ENCODE measurements at places on chromosomes 13 and 19.

DNA sequence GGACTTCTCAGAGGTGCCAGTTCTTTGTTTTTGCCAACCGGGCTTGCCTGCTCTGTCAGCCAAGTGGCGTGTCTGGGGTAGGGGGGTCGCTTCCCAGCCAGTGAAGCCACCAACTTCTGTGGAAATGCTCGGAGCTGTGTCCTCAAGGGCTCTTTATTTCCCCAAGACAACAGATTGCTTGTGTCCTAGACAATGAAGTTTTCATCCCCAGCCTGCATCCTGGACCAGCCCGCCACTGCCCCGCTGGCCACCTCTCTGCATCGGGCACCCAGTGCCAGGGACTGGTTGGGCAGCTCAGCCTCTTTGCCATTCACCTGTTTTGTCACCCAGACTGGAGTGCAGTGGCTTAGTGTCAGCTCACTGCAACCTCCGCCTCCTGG, 3.7 kb downstream of the RAB11B start:
- DNase-seq, result no peak

- no peak for DNase-seq
Observed at GRCh38 chr13:48449656-48450055, 36.7 kb upstream of the LPAR6 start.

DNA sequence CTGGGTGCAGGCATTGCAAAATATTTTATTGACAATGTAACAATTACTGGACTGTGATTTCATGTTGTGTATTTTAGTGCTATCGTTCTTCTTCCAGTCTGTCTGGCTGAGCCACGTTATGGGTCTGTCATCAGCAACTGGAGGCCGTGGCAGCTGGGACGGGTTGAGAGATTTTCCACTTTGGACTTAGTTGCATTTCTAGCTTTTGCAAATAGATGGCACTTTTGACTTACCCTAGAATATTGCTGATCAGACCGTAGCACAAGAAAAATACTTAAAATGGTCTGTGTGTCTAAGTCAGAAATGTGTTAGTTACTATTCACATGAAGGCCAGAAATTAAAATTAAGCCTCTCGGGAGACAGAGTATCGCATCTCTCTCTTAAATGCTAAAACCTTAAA, 211.1 kb downstream of the TEX29 start:
- no peak for DNase-seq

DNA sequence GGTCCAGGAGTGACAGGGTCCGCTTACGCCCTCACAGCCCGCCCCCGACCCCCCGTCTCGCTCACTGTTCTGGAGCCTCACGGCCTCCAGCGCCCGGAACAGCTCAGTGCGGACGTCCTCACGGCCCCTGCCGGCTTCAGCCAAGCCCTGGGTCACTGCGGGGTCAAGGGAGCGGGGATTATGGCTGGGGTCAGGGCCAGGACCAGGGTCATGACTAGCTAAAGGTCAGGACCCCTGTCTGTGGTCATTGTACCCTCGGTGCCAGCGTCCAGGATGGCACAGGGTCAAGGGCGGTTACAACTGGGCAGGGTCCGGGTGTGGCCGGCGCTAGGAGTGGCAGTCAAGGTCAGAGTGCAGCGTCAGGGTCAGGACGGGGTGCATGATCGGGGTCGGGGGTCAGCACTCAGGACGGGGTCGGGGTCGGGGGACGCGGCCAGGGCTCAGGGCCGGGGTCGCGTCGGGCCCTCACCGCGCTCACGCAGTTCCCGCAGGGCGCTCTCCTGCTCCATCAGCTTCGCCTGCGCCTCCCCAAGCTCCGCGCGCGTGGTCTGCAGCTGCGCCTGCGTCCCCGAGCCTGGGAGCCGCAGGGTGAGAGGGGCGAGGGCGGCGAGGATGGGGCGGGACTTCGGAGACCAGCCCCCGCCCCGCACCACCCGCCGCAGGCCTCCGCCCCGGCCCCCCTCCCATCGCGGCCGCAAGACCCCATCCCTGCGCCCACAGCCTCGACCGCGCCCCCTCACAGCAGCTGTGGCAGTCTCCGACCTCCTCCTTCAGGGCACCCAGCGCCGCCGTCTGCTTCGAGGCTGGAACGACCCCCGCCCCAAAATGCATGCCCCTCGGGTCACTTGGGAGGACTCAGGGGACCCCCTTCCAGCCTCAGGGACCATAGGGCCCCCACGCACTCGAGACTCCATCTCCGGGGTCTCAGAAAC, 1.4 kb downstream of the CLEC4G start:
- DNase-seq, result no peak

- peak; percentile 88 for DNase-seq
Observed at GRCh38 chr19:19145684-19146608, 7.7 kb upstream of the TMEM161A start.

GRCh38 chr19:12834976-12835757, 788 bp upstream of the RTBDN start:
- DNase-seq, result peak; percentile 26

DNA sequence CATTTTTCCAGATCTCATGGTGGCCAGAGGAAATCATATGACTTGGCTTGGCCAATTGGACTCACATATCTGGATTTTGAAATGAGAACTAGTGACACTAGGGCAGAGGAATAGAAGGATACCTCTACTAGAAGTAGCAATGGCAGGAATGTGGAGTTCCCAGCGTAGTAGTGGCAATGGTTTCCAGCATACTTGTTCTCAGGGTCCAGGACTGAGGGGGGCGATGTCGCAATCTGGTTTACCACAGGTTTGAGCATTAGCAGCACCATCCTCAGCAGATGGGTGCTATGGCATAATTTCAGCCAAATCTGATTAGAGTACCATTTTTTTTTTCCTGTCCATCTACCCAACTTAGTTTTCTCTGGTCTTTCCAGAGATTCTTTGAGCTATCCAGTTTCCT, 8.1 kb upstream of the SLITRK1 start:
- no peak for DNase-seq

GRCh38 chr19:40803857-40804782, 5.1 kb downstream of the EGLN2 start:
- peak; percentile 54 for DNase-seq

DNA sequence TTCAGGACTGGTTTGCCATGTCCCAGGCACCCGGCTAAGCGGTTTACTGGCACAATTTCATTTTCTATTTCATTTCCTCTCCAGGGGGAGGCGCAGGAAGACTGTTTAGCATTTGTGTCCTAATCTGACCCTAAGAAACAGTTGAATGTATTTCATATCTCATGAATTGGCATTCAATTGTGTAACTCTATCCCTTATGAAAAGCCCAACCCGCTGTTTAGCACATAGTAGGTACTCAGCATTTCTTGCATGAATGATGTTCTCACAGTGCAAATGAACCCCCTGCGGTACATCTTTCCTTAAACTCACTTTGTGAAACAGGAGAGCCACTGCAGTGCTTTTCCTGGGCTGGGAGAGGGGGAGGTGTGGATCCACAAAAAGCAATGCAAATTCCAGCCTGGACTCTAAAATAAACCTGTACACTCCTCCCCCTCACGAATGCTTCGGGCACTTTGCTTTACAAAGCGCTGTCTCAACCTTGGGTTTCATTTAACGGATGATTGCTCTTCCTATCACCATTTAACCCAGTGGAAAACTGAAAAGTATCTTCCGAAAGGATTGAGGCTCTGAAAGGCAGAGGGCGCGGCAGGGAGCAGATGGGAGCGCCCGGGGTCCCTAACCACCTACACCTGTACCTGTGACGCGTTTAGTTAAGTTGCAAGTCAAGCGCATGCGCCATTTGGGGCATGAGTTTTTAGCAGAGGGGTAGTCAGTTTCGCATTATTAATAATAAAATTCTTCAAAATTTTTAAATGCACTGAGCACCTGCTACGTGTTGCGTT, 1.2 kb upstream of the EEF2 start:
- peak; percentile 52 for DNase-seq

DNA sequence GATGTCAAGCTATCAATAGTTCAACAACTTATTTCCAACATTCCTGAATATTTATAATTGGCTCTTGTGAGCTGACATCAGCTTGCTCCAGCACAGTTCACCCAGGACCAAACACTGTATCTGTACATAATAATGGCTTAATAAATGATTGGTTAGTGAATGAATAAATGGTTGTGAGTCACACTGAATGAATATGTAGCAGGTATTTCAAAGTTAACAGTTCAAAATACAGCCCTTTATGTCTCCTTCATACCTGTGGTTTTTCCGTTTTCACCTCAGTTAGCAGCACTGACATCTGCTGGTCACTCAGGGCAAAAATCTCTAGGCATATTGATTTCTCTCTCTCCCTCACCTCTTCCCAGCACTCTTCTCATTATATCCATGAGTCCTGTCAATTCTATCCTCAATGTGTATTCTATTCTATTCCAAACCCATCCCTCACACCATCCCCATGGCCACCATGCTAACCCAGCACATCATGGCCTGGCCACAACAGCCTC, 76.3 kb downstream of the PEG3 start:
- DNase-seq, result no peak

DNA sequence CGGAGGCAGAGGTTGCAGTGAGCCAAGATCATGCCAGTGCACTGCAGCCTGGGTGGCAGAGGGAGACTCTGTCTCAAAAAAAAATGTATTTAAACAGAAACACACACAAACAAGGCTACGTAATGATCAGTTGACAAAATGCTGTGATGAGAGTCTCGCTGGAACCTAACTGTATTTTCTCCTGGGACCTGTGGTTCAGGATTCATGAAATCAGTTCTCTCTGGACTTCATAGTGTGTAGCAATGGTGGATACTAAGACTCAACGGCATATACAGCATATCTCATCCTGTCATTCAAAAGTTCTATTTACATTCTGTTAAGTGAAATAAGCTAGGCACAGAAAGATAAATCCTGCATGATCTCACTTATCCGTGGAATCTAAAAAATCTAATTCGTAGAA, 37.4 kb downstream of the CYP4F2 start:
- DNase-seq, result no peak

GRCh38 chr19:18433015-18433691, 4.8 kb downstream of the ISYNA1 start:
- no peak for DNase-seq

GRCh38 chr19:741506-742131, 9.3 kb upstream of the MISP start:
- DNase-seq, result peak; percentile 8

DNA sequence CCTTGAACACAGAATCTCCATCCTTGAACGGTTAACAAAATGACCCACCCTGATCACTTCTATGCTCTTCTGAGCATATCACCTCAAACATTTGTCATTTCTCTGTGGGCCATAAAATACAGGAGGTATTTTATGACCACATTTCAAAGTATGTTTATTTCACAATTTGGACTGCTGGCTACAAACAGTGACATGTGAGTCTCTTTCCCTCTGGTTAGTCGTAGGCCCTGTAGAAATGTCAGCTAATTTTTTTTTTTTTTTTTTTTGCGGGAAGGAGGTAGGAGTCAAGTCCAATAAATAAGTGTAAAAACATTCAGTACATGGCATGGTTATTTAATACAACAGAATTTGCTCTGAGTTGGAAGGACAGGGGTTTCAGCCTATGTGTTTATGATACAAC, 70.7 kb downstream of the FOXO1 start:
- no peak for DNase-seq

- no peak for DNase-seq
Observed at GRCh38 chr13:42348576-42348975, 76.6 kb downstream of the AKAP11 start.

- no peak for DNase-seq
Observed at GRCh38 chr19:33376423-33376822, 2.9 kb downstream of the CEBPG start.

DNA sequence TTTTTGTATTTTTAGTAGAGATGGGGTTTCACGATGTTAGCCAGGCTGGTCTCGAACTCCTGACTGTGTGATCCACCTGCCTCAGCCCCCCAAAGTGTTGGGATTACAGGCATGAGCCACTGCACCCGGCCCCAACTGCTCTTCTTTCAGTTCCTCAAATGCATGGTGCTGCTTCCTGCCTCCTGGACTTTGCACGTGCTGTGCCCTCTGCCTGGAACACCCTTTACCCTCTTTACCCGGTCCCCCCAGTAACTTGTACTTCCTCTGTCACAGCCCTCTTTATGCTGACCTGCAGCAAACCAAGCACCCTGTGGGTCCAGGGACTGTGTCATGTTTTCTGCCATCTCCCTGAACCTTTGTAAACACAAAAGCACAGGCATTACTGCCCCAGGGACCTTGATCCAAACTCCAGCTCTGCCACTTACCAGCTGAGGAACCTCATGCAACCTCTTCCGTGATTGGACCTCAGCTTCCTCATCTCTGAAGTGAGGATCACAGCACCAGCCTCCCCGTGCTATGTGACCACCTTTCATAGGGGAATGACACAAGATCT, 3.8 kb downstream of the BLVRB start:
- DNase-seq, result no peak

GRCh38 chr13:52933547-52934210, 85.2 kb upstream of the PCDH8 start:
- no peak for DNase-seq

GRCh38 chr13:87923753-87924152, 252.6 kb downstream of the SLITRK5 start:
- DNase-seq, result no peak

GRCh38 chr13:55159765-55160164, 1981.0 kb upstream of the PRR20A start:
- no peak for DNase-seq

GRCh38 chr19:51417810-51418157, 342 bp upstream of the SIGLEC10 start:
- DNase-seq, result no peak

DNA sequence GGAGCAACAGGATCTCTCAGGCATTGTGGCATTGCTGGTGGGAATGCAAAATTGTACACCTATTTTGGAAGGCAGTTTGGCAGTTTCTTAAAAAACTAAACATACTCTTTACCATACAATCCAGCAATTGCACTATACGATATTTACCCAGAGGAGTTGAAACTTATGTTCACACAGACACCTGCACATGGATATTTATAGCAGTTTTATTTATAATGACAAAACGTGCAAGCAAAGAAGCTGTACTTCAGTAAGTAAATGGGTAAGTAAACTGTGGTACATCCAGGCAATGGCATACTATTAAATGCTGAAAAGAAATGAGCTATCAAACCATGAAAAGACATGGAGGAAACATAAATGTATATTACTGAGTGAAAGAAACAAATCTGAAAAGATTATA, 71.6 kb upstream of the UBAC2 start:
- no peak for DNase-seq

DNA sequence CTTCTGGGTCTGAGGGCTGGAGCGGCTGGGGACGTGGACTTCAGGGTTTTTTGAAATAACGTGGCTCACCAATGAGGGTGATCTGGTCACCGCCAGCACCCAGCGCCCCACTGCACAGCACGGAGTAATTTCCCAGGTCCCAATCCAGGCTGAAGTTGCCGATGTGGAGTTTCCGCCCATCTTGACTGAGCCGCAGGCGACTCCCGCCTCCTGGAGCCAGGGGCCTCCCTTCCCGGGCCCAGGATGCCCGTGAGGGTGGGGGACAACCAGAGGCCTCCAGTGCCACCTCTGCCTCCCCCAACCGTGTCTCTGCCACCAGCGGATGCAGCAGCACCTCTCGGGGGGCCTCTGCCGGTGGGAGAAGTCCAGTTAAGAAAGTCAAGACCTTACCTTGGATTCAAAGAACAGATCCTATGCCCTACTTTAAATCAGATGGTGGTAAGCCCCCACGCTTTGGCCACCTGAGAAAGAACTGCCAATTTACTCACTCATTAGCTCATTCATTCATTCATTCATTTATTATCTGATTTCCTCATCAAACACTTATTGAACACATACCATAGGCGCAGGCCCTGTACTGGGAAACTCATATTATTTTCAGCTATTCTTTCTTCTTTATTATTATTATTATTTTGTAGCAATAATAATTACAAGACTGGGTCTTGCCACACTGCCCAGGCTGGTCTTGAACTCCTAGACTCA, 3.9 kb downstream of the VSIG10L start:
- DNase-seq, result no peak
